ENCODE measurements at places on chromosomes 4 and X. TPM values are rescaled to one million over a fixed set of nuclear protein-coding genes. Genes with fewer than 3 reads are reported as not detected.
A peak's percentile ranks its signal among the peaks of the same experiment; 100 is the strongest.

Gene HSD17B13
- total RNA-seq = not detected

DNA sequence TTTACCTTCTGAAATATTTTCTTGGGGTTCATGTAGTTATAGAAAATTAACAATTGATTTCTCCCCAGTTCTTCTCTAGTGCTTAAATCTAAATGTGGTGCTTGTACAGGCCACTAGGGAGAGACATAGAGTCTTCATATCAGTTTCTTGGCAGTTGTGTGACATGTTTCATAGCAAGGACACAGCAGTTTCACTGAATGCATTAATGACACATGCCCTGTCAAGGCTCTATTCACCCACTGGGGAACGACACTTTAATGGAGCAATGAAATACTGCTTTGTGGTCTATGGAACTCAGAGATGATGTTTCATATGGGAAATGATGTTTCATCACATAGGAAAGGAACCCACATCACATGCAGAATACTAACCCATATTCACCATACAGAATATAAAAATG lies 2.8 kb downstream of the VEGFC start:
- DNase-seq = peak; percentile 66

Gene DKK2
- 2.7 TPM for total RNA-seq

Gene GC
- total RNA-seq = not detected

GRCh38 chr4:134567461-134567860 lies 365.9 kb upstream of the PABPC4L start:
- no peak for DNase-seq

GRCh38 chr4:117771647-117772337 lies 262.5 kb upstream of the NDST3 start:
- no peak for DNase-seq

Gene GUCY1B1
- 3.1 TPM for total RNA-seq

Gene APLN
- 0.34 TPM for total RNA-seq

Gene TMEM154
- 2.6 TPM for total RNA-seq

DNA sequence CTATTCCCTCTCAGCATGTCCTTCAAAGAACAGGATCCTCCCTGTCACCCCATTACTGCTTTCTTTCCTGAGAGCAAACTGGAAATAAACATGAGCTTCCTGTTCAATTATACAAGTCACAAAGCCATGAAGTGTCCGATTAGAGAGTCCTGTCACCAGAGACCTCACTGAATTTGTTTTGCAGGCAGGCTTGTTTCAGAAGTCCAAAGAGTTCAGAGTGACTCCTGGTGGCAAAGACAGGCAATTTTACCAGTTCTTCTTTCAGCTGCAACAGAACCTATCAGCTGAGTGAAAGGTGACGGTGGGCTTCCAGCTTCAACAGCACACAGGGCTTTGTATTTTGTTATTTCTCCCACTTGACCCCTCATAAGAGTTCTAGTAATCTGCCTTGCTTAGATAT lies 6.4 kb downstream of the ELK1 start:
- DNase-seq = no peak
